Stimulated activated CD8-positive, alpha-beta memory T cell treated with anti-CD3 and anti-CD28 coated beads, Interleukin-2, amount 100 ng/mL, for 1 hour (primary cell): ENCODE measurements at places on chromosomes 7 and 10.

DNA sequence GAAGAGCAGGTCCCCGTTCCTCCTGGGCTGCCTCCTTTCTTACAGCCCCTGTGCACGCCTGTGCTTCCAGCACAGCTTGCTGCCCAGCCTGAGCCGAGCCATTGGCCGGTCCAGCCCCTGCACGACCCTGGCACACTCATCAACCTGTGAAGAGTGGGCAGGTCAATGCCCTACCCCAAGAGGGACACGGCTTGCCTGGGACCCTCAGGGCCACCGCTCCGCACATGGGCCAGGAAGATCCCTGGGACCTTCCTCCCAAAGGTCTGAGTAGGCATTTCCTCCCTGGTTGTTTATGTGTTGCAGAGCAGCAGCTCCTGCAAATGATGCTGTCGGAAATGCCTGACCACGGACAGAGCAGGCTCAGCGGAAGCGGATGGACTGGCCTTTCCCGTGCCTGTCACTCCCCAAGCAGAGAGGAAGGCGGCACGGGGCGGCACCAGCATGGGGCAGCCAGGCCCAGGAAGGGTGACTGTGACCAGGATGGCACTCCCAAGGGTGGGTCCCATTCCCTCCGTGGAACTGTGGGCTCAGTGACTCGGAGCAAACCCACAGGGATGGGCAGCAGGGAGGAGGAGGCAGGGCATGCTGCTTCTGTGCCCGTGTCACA is 252.5 kb downstream of the TNS3 start:
- DNase-seq, result no peak

DNA sequence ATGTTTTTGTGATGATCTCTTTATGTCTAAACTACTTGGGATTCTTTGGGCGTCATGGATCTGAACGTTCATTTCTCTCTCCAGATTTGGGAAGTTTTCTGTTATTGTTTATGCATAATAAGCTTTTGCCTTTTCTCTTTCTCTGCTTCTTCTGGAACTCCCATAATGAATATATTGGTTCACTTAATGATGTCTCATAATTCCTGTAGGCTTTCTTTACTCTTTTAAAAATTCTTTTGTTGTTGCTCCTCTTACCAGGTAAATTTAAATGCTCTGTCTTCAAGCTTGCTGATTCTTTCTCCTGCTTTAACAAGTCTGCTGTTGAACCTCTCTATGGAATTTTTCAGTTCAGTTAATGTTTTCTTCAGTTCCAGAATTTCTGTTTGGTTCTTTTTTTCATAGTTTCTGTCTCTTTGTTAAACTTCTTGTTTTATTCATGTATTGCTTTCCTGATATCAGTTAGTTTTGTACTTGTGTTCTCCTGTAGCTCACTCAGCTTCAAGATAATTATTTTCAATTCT is 317.5 kb downstream of the PLXDC2 start:
- no peak for DNase-seq

DNA sequence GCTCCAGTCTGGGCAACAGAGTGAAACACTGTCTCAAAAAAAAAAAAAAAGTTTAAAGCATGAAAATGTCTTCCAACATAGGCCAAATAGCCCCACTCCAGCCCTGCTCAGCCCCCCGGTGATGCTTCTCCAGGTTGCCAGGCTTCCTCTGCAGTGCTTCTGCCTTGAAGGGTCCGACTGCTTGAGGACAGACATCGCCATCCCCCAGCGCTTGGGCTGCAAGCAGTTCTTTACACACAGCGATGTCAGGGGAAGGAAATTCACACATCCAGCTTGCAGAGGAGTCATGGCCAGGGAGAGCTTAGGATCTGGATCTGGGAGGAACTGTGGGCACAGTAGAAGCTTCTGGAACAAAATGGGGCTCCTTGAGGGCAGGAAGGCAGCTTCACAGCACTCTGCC is 26.9 kb downstream of the LYZL1 start:
- DNase-seq, result no peak

DNA sequence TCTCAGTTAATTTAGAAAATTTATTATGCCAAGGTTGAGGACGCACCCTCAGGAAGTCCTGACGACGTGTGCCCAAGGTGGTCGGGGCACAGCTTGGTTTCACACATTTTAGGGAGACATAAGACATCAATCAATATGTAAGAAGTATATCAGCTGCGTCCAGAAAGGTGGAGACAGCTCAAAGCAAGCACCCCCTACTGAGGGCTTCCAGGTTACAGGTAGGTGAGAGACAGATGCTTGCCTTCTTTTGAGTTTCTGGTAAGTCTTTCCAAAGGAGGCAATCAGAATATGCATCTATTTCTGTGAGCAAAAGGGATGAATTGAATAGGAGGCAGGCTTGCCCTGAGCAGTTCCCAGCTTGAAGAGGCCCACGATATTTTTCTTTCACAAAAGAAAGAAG is 614.3 kb downstream of the XPNPEP1 start:
- DNase-seq, result no peak

DNA sequence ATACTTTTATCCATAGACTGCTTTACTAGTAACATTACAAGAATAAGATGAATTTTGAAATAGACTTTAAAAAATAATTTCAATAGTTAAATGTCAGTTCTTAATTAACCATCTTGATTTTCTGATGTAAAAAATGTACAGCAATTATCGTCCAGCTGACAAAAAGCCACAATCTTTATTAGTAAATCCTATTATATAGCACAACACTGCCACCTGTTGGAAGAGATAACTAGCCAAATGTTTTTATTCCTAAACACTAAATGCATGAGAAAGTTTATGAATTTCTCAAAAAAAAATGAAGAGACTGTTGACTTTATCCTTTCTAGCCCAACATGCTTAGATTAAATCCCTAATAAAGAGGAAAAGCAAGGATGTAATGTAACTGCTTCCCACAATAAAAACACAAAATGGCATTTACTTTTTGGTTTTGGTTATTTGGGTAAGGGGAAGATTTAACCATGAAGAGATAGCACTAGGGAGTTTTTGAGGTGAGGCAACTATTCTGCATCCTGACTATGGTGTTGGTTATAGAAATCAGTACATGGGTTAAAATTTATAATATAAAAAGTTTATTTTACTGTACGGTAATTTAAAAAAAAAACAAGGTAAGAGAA is 8.0 kb downstream of the COA1 start:
- DNase-seq, result no peak

- DNase-seq, result no peak
These were observed 153.3 kb downstream of the STK31 start for GRCh38 chr7:23863209-23863787.

GRCh38 chr7:13560441-13560840 is 429.0 kb downstream of the ETV1 start:
- no peak for DNase-seq

- no peak for DNase-seq
These were observed 10.5 kb upstream of the GUSB start for GRCh38 chr7:65992526-65992925.

- DNase-seq, result no peak
These were observed 677.8 kb downstream of the SDK1 start for GRCh38 chr7:3978839-3979238.

DNA sequence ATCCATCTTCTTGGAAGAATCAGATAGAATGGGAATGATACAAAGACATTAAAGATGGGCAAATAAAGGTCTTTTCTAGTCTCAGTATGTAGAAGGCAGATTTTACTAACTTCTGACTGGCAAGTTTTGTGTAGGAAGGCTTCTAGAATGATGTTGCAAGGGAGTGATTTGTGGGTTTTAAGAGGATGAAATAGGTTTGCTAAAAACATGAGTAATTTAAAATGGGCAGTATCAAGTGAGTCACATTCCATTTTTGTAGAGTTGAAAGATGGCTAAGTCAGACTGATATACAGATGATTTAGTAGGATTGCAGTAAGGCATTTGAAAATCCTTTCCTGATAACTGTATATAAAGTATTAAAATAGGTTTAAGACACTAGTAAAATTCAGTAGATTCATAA is 777.4 kb downstream of the SORCS1 start:
- no peak for DNase-seq

- no peak for DNase-seq
These were observed 32.5 kb upstream of the PRKAR1B start for GRCh38 chr7:759569-759968.

GRCh38 chr7:33981671-33982424 is 76.5 kb downstream of the BMPER start:
- DNase-seq, result no peak

DNA sequence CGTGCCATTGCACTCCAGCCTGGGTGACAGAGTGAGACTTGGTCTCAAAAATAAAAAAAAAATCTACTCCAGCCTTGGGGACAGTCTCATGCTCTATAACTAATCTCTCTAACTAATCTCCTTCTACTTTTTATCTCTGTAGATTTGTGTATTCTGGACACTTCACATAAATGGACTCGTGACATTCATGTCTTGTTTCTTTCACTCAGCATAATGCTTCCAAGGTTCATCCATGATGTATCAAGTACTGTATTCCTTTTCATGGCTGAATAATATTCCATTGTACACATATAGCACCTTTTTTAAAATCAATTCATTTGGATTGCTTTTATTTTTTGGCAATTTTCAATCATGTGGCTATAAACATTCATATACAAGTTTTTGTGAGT is 9.8 kb upstream of the COL26A1 start:
- no peak for DNase-seq

- no peak for DNase-seq
These were observed 974 bp downstream of the KIF11 start for GRCh38 chr10:92593619-92594588.

DNA sequence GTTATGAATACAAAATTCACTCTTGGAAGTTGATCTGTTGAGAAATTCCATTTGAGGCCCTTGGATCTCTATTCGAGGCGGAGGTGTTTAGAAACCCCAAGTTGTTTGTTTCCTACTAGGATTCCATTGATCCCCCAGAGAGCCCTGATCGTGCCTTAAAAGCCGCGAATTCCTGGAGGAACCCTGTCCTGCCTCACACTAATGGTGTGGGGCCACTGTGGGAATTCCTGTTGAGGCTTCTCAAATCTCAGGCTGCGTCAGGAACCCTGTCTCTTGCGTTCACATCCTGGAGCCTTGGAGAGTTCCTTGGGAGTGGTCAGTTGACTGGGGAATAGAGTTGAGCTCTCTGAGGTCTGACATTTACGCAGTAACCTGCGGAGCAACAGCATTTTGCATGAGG is 1.2 kb downstream of the CFAP69 start:
- no peak for DNase-seq

DNA sequence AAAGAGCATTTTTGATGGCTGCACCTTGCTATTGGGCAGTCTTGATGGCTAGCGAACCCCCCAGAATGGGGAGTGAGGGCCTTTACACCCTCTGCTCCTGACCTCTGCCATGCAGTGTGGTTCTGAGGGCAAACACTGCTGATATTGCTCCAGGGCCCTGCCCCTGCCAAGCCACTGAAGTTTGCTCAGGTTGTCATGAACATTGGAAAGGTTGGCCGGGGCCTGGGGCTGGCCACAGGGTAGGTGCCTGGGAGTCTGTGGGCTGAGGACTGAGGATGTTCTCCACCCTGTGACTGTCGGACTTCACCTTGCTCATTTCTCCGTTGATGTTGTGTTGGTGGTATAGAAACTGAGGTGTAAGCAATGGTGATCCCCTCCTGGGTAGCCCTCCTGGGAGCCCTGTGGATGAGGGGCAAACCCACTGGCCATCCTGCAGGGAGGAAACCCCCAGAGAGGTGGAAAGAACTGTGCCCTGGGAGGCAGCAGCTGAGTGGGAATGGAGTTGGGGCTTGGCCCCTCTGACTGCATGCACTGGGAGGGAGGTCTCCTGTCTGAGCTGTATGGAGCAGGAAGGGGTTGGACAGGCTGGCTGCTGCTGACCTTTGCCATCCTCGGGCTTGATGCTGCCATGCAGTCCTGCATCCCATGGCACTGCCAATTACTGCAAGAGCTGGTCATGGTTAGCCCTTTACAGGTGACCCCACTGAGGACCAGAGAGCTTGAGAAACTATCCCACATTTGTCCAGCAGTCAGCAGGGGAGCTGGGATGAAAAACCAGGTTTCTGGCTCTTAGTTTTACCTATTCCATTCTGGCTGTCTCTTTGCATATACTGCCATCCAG is 77.1 kb downstream of the SH2D4B start:
- no peak for DNase-seq

GRCh38 chr10:74677951-74678350 is 148.4 kb upstream of the KAT6B start:
- no peak for DNase-seq

- DNase-seq, result no peak
These were observed 339.8 kb downstream of the RNLS start for GRCh38 chr10:88243202-88243744.

GRCh38 chr7:47330561-47331178 is 251.2 kb downstream of the TNS3 start:
- DNase-seq, result no peak

- DNase-seq, result no peak
These were observed 202.1 kb downstream of the PTEN start for GRCh38 chr10:88065383-88066049.
